Urinary bladder (tissue), 4 donors: ENCODE measurements at places on chromosomes 7 and 10. TPM values are rescaled to one million over a fixed set of nuclear protein-coding genes. Genes with fewer than 3 reads are reported as not detected.

Gene AZGP1
- total RNA-seq = 1.9 TPM

DNA sequence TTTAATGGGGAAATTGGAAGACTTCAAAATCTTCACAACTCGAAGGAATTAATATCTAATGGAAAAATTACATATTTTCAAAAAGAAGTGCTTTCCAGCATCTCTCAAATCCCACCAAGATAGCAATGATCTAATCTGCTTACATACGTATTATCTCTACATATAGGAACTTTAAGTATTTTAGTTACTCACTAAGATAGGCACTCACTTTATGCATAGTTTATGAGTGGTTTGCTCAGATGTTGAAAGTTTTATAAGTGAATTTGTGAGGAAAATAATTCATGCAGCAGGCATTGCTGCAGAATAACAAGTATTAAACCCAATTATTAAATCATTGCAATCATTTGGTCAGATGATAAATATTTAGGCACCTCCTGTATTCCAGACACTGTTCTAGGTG is 2.3 kb upstream of the CYTH3 start:
- DNase-seq = no peak

Gene ITGA8
- 62.2 TPM for total RNA-seq

- no peak for DNase-seq
Observed at GRCh38 chr10:22368402-22368801, 23.1 kb downstream of the SPAG6 start.

DNA sequence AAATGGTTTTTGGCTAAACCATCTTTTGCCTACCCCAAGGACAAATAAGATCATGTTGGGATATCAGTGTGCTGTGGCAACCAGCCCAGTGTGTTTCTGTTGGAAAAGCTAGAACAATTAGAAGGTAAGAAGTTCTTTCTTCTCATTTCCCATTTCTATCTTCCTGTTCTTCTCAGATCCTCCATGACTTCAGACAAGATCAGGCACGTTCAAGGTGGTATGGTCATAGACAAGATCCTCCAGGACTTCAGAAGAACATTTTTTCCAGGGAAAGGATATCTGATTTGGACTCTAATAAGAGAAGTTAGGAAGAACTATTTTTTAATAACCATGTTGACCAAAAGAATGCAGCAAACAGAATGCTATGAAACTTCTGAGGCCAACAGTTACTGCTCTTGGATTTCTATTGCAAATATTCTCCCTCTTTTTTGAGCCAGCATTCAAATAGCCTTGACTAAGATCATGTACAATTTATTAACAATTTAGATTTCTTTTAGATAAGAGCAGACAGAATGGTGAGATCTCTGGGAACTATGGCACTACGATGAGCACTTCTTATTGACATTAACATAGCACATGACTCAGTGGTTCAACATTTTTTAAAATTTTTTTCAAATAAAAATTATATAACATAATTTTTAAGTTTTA is 15.9 kb downstream of the HYCC1 start:
- no peak for DNase-seq

GRCh38 chr7:128115336-128115820 is 84.1 kb upstream of the LRRC4 start:
- no peak for DNase-seq

GRCh38 chr7:25025218-25025671 is 45.3 kb upstream of the OSBPL3 start:
- DNase-seq = no peak

DNA sequence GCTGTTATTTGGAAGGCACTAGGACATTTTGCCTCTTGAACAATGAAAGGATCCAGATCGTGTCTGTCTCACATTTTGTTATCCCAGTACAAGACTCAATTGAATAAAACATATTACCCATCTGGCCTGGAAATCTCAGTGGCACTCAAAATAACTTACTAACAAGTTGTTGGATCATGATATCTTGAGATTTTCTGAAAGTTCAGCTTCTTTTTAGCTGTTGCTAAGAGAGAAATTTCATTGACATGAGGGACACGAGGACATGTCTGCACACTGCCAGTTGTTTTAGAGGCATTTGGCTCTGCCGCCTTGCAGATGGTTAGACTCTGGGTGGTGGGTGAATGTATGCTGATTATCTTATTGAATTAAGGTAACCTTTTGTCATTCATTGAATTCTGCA is 41.0 kb downstream of the KAT6B start:
- DNase-seq = no peak

Gene RTKN2
- 12.2 TPM for total RNA-seq

- DNase-seq = no peak
Observed at GRCh38 chr7:150979713-150980390, 1.7 kb upstream of the KCNH2 start.

Gene PCGF6
- total RNA-seq = 14.9 TPM

DNA sequence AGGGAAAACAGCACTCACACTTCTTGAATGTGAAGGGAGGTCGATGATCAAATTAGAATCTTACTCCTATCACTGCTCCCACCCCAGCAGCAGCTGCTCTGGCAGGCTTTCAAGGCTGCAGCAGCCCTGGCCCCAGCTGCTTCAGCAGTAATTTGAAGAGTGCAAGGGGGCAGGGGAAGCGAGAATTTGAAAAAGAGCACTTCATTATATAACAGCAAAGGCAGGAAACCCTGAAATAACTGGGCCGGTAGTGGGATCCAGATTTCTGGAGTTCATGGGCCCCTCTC is 44.9 kb downstream of the MYPN start:
- DNase-seq = no peak

DNA sequence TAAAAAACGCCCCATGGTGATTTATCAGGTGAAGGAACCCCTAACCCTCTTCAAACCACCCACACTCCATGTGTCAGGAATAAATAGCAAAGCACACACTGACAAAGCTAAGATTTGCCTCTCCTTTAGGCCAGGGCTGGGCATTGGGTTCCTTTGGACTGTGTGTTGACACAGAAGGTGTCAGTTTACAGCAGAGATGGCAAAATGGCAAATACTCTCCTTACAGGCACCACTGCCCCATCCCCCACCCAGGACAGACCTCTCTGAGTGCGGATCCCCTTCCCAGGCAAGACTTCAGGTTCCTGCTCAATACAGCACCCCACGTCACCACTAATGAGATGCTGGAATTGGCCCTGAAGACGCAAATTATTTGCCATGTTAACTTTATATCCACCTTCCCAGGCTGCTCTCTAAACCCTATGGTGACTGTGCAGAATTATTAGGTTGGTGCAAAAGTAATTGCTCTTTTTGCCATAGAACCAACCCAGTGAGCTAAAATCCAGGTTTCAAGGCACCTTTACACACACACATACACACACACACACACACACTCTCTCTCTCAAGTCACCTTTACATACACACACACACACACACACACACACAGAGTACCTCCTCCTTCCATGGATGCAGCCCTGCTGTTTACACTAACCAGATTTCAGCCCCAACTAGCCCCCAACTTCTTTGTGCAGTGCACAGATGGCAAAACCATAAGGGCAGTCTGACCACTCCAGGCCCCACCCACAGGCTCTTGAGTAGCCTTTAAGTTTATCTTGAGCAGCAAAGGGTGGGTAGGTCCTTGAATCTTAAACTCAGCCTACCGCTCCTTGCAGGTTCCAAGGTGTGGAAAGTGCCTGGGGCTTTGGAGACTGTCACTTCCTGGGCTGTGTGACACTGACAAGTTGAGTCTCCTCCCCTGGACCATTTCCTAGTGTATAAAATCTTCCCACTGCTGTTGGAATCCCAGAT is 4.0 kb upstream of the ZCCHC24 start:
- DNase-seq = no peak

Gene TRIM56
- total RNA-seq = 13.5 TPM

Gene TFEC
- total RNA-seq = 8.2 TPM

Gene IFRD1
- 49.0 TPM for total RNA-seq

DNA sequence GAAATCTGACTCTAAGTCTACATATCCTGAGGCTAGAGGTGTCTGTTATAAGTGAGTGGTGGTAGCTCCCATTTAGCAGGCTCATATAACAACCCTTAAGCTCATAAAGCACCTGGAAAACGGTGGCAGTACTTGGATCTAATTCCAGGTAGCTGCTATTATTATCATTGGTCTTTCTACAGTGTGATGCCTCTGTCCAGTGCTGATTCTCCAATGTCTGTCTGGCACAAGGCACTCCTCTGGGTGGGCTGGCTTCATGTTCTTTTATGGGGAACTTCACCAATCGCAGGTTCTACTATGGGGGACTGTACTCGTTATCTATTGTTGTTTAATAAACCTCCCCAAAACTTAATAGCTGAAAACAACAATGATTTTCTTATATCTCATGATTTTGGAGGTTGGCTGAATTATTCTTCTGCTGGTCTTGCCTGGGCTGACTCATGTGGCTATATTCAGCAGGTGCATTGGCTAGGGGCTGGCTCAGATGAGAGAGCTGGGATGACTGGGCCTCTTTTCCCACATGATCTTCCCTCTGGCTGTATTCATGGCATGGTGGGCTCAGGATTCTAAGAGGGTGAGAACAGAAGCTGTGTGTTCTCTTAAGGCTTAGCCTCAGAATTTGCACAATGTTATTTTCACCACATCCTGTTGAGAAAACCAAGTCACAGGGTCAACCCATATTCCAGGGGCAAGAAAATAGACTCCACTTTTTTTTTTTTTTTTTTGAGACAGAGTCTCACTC is 93.0 kb upstream of the PCGF5 start:
- DNase-seq = no peak

Gene SUN3
- total RNA-seq = not detected

GRCh38 chr7:39594988-39595620 is 28.3 kb upstream of the RALA start:
- DNase-seq = no peak

- DNase-seq = no peak
Observed at GRCh38 chr10:16603308-16603707, 81.6 kb upstream of the C1QL3 start.

DNA sequence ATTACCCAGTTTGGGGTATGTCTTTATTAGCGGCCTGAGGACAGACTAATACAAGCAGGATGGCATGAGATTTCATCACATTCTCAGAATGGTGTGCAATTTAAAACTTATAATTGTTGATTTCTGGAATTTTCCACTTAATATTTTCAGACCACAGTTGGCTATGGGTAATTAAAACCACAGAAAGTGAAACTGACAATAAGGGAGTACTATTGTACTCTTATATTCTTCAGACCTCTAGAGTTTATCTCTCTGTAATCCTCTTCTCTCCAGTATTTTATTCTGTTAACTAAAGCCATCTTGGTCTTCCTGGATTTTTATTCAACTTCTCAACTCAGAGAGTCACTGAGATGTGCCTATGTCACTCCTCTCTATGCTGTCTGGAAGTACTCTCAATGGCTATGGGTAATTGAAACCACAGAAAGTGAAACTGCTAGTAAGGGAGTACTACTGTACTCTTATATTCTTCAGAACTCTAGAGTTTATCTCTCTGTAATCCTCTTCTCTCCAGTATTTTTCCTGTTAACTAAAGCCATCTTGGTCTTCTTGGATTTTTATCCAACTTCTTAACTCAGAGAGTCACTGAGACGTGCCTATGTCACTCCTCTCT is 118.3 kb downstream of the PPP1R17 start:
- DNase-seq = no peak

- no peak for DNase-seq
Observed at GRCh38 chr7:92987095-92987494, 130.7 kb downstream of the SAMD9 start.

GRCh38 chr10:76396134-76396533 is 964.7 kb downstream of the LRMDA start:
- no peak for DNase-seq

Gene GIMAP5
- total RNA-seq = 25.6 TPM

DNA sequence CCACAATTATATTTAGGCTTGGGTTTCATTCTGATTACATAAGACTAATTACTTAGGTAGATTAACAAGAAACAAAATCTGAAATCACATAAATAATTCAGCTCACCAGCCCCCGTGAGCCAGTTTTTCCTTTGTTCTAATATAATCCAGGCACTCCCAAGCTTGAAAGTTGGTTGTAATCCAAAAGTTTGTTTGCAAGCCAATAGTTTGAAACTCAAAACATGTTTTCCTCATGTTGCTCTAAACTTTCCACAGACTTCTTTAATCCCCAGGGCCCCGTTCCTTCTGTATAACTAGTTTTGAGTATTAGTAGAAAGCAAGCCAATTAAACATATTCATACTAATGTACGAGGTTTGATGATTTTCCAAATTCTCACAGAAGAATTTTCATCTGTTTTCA is 56.1 kb downstream of the SP8 start:
- DNase-seq = no peak

- DNase-seq = no peak
Observed at GRCh38 chr7:45456105-45456504, 118.1 kb upstream of the ADCY1 start.

GRCh38 chr10:5589011-5589660 is 64.4 kb downstream of the CALML3 start:
- DNase-seq = no peak

Gene GPR141
- 3.1 TPM for total RNA-seq

- no peak for DNase-seq
Observed at GRCh38 chr10:120342115-120342714, 114.8 kb upstream of the PLPP4 start.

Gene RSPH10B
- total RNA-seq = not detected

- no peak for DNase-seq
Observed at GRCh38 chr10:113528876-113529275, 24.0 kb upstream of the HABP2 start.
